ENCODE measurements at places on chromosomes 1 and 21.
A peak's percentile ranks its signal among the peaks of the same experiment; 100 is the strongest.

GRCh38 chr21:15531986-15532385, 197.8 kb upstream of the USP25 start:
- DNase-seq = no peak

DNA sequence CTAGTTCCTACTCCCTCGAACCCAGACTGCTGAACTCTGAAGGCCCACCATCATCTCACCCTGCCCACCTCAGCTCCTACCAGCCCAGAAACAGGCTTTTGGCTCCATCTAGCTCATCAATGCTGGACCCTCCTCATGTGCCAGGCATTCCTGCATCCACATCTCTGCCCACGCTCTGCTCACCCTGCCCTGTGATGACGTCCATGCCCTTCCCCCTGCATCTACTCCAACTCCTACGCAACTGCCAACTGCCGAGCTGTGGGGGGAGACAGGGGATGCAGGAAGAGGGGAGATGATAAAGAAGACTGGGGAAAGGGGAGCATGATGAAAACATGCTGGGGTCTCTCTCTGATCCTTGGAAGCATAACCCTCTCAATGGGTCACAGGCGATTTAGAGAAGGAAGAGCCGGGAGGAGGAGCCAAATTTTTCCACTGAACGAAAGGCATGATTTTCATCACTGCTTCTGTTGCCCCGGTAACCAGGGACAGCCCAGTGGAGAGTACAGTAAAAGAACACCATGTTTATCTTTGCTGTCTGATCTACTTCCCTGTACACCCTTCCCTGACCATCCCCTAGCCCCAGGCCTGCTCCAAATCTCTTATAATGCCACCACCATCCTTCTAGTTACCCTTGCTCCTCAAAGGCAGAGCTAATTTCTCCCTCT, 44.3 kb downstream of the CD34 start:
- peak; percentile 49 for DNase-seq

DNA sequence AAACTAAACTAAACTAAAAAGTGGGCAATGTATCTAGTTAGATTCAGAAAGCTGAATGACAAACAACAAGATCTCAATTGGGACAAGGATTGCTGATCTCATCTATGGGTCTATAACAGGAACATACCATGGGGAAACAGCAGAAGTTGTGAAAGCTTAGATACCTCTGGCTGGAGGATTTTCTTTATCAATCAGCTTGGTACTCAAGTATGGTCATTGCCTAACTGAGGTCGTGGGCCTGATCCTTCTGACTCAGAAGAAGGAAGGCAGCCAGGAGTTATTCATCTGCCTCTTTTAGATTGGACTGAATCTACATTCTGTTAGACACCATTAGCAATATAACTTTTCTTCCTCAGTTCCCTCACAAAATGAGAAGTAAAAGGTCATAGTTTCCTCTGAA, 39.7 kb downstream of the DNTTIP2 start:
- no peak for DNase-seq

- DNase-seq = no peak
Observed at GRCh38 chr1:43847290-43847689, 86.3 kb upstream of the ARTN start.

DNA sequence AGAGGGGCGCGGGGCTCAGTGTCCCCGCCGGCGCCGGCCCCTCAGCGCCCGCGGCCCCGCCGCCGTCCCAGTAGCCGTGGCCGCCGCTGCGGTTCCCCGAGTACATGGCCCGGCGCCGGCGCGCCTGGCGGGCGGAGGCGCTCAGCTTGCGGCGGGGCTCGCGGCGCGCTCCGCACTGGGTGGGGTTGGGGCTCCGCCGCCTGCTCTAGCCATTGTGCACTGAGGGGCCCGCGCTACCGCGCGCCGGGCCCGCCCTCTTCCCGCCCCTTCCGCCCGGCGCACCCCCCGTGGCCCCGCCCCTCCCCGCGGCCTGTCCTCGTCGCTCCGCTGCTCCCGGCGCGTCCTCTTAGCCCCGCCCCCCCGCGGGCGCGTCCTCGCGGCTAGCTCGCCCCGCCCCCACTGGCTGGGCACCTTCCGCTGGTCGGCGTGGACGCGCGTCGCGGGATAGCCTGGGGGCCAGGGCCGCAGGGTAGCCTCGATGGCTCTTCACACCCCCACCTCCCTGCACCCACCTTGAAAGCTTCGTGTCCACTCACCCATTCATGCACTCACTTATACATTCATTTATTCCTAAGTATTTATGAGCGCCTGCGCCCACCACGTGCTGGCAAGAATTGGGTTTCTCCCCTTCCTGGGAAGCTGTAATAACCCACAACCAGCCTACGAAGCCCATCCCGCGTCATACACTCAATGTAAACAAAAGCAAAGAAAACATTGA, at the start of the genes CHML and OPN3:
CHML (minus strand) TSS at position 221 of the 718 bp plus-strand sequence. CDS start 4,603 bp downstream, outside the sequence.
OPN3 (minus strand) TSS at position 221 of the 718 bp plus-strand sequence; CDS start at position 106, 115 bp downstream.
- DNase-seq = peak; percentile 92

DNA sequence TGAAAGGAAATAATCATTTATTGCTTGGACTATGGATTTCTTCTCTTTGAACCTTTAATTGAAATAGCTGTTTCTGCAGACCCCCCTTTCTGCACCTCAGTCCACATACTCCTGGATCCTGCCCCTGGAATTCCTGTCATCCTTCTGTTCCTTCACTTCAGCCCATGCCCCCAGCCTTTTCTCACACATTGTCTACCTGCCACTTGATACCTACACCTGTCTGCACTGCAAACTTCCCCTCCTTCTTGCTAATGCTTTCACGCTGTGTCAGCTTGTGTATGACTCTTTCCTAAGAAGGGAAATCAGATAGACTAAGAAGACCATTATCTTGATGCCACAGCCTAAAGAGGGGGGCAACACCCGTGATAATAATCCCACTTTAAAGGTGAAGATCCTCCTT, 80.3 kb upstream of the EXO1 start:
- no peak for DNase-seq

GRCh38 chr1:2518528-2518927, 7.9 kb downstream of the PANK4 start:
- DNase-seq = no peak

- peak; percentile 53 for DNase-seq
Observed at GRCh38 chr1:203744075-203744972, 20.7 kb upstream of the LAX1 start.

DNA sequence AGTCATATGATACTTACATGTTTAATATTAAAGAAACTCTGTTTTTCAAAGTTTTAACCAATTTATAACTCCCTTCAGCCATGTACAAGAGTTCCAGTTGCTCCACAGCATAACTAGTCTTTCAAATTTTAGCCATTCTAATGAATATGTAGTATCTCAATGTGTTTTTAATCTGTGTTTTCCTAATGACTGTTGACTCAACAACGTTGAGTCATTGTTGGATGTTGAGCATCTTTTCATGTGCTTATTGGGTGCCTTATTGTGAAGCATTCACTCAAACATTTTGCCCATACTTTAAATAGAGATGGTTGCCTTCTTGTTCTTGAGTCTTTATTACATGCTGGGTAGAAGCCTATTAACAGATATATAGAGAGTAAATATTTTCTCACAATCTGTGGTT, 240.2 kb upstream of the LYPLAL1 start:
- no peak for DNase-seq

DNA sequence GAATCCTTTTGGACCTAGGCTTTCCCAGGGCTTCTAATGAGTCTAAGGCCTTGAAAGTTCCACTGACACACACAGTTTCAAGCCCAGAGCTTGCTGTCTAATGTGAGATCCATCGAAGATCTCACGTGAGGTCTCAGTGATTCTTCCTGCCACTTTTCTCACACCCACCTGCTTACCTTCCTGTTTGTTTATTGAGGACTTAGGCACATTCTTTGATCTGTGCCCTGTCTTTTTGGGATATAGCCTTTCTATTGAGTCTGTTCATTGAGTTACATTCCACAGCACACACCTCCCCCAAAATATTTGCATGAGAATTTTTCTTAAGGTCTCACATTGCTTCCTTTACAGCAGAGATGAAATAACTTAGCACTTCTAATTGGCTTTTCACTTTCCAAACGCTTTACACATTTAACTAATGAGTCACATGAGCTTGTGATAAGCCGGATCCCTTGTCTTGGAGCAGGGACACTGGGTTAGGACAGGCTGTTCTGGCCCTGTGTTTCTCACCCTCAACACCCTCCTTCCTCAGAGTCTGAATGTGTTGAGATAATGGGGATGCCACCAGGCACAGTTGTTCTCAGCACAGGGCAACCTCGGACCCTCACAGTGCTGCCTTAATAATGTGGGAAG, 288.3 kb downstream of the TM2D1 start:
- DNase-seq = no peak

DNA sequence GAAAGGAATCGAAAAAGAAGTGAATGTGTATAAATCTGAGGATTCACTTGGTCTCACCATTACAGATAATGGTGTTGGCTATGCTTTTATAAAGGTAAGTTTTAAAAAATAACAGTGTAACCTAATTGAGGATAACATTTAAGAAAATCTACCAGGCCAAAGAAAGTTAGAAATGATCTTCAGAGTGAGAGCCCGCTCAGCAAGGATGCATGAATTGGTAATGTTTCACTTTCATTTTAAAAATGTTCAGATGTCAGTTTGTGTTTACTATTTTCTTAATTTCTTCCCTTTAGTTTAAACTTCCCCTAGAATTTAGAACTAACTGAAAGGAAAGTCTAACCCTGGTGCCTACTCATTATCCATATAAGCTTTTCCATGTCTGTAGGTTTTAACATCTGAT, 35.0 kb downstream of the GIPC2 start:
- DNase-seq = no peak

- no peak for DNase-seq
Observed at GRCh38 chr1:52203935-52204625, 62.2 kb downstream of the ZFYVE9 start.

DNA sequence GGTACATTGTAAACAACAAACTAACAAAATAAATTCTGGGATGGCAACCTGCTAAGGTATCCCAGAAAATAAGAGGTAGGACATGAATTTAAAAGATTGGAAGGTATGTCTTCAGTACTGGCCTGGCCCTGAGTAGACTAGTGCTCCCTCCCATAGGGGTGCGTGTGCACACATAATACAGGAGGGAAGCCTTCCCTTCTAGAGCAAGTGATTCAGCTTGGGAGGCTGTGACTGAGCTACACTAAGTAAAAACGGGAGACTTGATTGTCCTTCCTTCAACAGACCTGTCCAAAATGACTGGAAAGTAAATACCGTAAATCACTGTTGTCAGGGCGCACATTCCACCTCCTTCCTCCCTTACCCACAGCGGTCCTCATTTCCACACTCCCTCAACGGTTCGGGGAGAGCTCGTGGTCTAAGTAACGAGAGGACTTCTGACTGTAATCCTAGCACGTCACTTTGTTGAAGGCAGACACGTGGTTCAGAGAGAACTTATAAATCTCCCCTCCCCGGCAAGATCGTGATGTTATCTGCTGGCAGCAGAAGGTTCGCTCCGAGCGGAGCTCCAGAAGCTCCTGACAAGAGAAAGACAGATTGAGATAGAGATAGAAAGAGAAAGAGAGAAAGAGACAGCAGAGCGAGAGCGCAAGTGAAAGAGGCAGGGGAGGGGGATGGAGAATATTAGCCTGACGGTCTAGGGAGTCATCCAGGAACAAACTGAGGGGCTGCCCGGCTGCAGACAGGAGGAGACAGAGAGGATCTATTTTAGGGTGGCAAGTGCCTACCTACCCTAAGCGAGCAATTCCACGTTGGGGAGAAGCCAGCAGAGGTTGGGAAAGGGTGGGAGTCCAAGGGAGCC, at the start of gene TGFB2:
TGFB2 (plus strand) TSS at position 523 of the 859 bp plus-strand sequence. CDS start 1,366 bp downstream, outside the sequence.
- peak; percentile 56 for DNase-seq

All from globus pallidus (tissue), 1 donor.